ENCODE measurements at places on chromosomes 11 and 22.

GRCh38 chr22:18968011-18968749 lies 32.1 kb upstream of the PRODH start:
- DNase-seq, result no peak

DNA sequence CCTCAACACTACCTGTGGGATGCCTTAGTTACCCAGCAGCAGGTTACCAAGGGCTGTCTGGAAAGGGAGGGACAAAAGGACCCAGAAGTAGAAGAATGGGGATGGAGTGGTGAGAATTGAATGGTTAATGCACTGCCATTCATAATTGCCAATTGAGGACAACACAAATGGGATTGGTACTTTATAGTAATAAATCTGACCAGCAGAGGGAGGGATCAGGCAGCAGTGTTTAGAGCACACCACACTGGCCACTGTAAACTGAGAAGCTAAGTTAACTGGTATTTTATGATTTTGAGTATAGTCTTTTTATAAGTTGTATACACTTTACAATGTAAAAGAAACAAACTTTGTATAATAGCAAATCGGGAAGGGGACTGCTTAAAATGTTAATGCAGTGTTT lies 10.7 kb downstream of the TBRG1 start:
- no peak for DNase-seq

GRCh38 chr11:67699521-67699920 lies 25.1 kb upstream of the ALDH3B2 start:
- no peak for DNase-seq

DNA sequence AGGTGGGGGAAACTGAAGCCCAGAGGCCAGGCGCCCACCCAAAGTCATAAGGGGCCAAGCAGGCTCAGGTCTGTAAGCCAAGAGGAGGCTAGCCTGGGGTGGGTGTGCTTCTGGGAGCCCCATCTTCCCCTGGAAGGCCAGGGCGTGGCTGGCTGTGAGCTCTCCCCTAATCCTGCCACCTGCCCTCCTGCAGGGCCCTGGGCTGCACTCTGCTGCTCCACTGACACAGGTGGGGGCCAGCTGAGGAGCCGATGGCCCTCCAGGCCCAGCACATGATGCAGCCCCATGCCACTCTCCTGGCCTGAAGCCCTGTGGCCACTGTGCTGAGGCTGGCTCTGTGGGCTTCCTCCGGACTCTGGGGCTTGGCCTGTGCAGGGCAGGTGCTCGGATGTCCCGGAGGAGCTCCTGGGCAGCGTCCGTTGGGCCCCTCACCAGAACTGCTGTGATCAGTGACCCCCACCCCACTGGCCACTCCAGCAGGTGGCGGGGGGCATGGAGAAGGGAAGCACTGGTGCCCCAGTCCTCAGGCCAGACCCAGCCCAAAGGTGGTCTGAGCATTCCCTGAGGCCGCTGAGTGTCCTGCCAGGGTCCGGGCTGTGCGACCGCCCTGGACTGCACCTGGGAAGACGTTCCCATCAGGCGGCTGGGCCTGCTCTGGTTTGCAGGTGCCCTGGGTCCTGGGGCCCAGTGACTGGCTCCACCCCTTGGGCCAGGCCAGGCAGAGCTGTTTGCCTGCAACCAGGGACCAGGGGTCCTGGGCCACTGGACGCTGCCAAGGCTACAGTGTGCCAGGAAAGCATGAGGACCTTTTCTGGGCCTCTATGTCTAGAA lies 8.5 kb downstream of the PIM3 start:
- DNase-seq, result no peak

DNA sequence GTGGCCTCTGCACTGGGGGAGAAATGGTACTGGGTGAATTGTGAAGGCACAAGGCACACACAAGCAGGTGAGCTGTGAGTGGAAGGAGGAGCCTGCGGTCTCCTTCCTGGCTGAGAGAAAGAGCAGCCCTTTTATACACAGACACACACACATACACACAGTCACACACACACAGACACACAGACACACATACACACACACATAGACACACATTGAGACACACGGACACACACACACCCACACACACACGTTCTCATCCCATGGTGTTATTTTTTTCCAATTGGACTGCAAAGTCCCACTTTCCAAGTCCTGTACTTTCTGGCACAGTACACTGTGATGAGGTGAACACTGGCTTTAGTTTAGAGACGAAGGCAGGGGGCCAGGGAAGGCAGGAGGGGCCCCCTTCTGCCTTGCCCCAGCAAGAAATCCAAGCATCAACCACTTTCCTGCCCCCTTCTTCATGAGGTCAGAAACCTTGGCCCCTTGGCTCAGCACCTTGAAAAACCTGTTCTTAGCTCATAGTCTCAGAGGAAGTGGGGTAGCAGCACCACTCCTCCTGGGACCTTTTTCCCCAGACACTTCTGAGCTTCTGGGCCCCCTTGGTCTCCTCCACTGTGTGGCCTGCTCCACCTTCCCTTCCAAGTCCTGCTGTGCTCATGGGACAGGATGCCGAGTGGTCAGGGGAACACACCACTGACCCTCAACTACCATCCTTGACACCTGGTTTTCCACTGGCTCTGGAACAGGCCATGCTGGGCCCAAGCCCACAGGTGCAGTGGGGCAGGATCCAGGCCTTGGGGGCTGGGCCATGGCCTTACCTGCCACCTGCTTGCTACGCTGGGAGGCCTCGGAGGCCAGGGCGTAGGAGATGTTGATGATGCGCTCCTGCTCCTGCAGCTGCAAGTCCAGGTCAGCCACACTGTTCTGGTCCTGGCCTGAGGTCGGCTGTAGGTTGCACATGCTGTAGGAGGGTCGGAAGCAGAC lies 43.8 kb downstream of the C11orf58 start:
- no peak for DNase-seq

DNA sequence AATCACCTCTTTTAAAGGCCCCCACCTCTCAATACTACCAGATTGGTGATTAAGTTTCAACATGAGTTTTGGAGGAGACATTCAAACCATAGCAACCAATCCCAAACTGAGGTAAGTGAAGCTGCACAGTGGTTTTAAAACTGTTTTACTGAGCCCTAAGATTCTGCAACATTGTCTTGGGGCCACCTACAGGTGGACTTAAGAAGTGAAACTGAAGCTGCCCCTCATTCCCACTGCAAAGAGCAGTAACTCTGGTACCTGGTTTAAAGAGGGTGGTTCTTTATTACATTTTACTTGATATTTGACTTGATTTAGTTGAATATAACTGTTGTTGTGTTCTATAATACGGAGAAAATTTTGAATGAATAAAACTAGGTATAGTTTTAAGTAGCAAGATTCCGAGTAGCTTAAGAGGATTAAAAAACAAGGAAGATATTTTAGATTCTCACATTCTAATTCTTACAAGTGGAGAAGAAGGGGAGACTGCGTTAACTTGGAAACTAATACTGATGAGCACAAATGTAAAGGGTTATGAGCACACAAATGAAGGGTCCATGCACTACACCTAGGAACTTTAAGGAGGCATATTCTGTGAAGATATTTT lies 26.7 kb downstream of the SYT9 start:
- no peak for DNase-seq

DNA sequence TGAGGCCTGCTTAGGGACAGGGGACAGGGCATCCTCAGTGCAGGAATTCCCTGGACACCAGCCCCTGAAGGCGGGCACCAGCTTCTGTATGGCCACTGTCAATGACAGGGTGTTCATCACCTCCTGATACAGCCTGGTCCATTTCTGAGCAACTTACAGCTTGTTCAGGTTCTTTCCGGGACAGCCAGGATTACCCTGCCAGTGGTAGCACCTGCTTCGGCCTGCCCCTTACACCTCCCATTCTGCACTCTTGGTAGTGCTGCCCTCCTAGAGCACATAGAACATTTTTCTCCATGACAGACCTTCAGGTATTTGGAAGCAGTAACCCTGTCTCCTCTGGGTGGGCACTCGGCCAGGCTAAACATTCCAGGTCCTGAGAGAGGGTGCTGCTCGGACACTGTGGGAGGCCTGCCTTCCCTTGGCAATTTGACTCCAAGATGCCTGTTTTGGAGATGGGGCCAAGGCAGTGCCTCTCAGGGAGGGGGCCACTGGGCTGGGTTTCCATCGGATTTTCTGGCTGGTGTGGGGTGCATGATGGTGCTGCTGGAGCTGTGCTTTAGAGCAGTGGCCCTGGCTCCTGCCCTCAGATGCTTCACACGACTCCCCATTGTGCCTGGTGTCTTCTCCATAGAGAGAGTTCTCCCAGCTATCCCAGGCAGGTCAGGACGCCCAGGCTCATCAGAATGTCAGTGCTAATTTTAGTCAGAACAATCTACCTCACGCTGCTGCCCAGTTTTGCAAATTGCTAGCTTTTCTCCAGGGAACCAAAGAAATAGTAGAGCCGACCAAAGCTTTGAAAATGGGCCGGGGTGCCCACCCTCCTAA lies 1.2 kb downstream of the GAL3ST3 start:
- DNase-seq, result no peak

DNA sequence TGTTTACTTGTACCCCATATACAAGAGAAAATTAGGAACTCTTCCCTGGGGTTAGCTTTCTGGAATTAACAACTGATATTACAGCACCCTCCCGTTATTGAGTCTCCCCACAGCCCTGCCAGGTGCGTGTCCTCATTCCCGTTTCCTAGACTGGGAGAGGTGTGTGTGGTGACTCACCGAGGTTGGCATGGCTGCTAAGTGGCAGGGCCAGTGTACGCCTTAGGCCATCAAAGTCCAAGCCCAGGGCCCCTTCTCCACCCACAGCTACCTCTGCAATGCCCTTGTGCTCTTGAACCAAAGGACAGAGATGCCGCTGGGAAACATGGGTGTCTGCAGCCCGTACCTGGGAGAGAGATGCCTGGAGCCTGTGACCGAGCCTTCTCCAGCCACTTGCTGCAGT lies 12.3 kb downstream of the IFT27 start:
- DNase-seq, result no peak

DNA sequence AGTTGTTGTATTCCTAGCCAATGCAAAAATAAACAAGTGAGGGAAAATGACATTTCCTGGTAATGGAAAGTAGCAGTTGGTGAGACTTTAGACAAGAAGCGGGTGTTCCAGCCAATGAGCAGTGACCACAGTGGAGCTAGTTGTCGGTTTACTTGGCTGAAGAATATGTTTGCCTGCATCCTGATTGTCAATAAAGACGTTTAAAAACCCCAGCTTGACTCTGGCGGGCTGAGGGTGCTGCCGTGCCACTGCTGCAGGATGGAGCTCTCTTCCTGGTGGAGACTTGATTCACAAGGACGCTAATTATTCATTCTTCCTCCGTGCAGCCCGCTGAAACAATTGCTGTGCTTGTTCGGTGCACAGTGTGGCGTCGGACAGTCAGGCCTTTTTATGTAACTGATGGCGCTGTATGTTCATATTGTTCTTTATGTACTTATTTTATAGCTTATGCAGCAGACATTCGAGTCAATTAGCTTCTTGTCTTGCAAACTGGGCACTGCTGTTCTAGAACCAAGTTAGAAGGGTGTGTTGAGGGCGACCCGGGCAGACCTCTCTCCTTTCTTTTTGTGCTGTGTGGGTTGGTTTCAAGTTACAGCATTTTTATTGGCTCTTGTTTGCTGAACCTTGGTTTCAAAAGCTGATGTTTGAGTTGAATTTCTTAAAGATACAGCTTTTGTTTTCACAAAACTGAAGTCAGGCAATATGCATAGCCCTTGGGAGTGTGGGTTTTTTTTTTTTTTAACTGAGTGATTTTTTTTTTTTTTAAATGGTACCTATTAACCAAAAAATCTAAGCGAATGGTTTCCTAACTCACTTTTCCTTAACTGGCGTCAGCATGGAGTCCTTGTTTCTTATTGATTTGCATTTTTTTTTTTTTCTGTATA lies 153.9 kb downstream of the TEAD1 start:
- no peak for DNase-seq

DNA sequence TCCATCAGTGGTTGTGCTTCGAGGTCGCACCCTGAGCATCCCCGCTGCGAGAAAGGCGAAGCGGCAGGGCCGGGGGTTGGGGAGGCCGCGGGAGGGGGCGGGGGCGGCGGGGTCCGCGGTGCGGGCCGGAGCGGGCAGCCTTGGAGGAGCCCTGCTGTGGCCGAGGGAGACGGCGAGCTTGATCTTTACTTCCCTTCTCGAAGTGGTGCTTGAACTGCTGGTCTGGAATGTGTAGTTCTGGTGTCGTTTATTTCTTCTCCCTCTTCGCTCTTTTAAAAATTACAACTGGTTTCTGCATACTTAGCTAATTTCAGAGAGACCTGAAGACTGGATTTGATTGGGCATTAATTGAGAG lies 1.1 kb downstream of the APLP2 start:
- no peak for DNase-seq

GRCh38 chr22:17665854-17666253 lies 27.3 kb downstream of the BCL2L13 start:
- no peak for DNase-seq

DNA sequence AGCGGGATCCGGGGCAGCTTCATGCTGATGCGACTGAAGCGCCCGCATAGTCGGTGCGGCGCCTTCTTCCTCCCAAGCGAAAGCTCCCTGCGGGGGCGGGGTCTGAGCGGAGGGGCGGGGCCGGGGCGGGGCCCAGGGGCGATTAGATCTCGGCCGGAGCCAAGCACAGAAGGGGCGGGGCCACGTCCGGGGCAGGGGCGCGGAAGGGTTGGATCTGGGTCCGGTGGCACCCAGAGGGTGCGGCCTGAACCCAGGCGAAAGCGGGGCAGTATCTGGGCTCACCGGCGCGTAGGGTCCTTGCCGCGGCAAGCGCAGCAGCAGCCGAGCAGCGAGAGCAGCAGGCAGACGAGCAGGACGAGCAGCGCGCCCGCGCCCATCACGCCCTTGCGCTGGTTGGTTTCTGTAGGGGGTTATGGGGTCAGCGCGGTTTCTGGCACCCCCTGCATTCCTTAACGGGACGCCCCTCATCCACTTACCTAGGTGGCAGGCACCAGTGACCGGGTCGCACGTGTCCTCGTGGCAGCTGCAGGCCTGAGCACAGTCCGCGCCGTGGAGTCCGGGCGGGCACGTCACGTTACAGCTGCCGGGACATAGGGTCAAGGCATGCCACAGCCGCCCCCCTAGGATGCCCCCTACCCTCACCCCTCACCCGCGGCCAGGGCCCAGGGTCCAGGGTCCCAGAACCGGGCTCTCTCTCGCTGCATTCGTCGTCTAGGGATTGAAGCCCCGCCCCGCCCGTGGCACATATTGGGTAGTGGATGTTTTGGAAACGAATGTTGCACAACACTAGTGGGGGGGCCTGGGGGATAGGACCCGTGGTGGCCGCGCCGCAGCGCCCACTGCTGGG lies 8.1 kb downstream of the SCARF2 start:
- peak; percentile 76 for DNase-seq

GRCh38 chr11:126417091-126417862 lies 61.8 kb downstream of the ST3GAL4 start:
- no peak for DNase-seq

DNA sequence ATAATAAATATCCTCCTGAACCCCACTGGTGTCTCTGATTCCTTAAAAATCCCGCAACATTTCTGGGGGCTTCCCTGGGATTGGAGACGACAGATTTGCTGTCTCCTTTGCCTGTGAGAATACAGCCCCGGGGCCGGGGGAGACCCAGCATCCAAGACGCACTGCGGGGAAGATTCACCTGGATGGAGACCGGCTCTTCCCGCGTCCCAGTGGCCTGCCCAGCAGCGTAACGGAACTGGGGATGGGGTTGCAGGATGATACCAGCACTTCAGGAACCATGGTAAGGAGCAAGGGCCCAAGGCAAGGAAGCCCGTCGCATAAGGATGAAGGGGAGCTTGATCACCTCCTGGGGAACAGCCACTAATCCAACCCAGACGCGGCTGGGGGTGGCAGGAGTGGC lies 53.3 kb upstream of the OR4C15 start:
- no peak for DNase-seq

Data from CD4-positive, alpha-beta T cell treated with Interleukin-15 for 4 hours (primary cell).